ENCODE measurements at places on chromosomes 16 and 17.

DNA sequence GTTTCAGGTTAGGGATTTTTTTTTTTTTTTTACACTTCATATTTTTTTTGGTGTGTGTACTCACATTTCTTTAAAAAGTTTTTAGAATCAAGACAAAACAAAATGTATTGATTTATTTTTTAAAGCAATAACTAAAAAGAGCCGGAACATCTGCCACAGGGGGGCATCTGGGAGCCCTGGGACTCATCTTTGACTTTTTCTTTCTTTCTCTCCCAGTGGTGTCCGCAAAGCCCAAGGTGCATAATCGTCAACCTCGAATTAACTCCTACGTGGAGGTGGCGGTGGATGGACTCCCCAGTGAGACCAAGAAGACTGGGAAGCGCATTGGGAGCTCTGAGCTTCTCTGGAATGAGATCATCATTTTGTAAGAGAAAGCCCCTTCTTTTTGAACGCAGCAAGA, 36.3 kb downstream of the WWP2 start:
- DNase-seq = no peak

- DNase-seq = no peak
Observed at GRCh38 chr16:6694636-6695035, 638.0 kb upstream of the RBFOX1 start.

GRCh38 chr17:78598013-78598471, 20.8 kb upstream of the DNAH17 start:
- DNase-seq = no peak

GRCh38 chr17:73720187-73720834, 76.1 kb upstream of the SDK2 start:
- DNase-seq = no peak

GRCh38 chr17:75267153-75267410, 3.9 kb downstream of the MIF4GD start:
- DNase-seq = no peak

DNA sequence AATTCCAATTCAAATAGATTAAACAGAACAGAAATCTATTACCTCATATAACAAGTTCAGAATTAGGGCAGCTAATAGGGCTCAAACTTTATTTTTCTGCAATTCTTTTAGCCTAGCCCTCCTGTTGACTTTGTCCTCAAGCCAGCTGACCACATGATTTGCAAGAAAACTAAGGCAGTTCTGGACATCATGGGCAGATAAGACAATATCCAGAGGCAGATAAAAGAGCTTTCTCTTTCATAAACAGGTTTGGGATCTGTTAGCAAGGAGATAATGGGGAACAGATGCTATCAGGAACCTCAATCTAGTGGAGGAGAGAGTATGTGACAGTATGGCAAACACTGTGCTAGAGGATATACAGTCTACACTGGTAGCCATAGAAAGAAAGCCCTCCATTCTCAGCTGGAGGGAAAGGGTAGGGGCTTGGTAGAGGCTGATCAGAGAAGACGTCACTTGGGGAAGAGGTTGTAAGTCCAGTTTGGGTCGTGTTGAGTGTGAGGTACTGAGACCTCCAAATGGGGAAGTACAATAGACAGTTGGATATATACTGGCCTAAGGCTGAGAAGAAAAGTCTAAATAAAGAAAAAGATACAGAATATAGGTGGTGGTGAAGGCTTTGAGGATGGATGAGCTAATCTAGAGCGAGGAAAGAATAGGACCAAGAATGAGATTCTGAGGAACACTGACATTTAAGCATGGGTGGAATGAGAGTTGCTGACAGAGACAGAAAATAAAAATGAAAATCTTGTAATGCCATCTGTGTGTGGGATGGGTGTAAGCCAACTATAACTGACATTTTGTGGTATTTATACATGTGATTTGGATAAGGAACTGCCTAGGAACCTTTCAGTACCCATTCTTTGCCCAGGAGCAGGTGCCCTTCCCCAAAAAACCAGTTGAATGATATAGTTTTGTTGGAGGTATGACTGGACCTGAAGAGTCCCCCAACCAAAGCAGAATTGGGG, 67.4 kb downstream of the CYB561 start:
- DNase-seq = no peak

DNA sequence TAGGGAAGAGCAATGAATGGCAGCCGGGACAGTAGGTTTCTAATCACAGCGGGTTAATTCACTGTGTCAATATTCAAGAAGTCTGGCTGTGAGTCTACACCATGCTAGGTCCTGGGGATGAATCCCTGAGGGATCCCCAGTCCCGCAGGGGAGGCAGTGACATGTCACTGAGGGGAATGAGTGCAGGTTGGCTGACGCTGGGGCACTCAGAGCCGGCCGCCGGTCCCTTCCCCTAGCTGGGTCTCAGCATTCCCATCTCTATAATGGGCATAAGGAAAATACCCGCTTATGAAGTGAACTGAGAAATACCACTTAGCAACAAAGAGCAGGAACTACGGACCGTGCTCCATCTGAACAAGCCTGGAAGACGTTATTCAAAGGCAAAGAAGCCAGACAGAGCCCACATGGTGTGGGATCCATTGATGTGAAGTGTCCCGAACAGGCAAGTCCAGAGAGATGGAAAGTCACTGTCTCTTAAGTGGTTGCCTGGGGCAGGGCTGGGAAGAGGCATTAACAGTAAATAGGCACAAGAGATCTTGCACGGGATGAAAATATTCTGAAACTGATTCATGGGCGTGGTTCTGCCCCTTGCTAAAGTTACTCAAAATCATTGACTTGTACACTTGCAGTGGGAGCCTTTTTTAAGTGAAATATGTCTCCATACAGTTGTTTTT, 31.9 kb downstream of the PPL start:
- DNase-seq = no peak

- no peak for DNase-seq
Observed at GRCh38 chr17:58741121-58741625, 14.5 kb upstream of the PPM1E start.

GRCh38 chr16:14307527-14308367, 236.6 kb downstream of the MRTFB start:
- DNase-seq = no peak

DNA sequence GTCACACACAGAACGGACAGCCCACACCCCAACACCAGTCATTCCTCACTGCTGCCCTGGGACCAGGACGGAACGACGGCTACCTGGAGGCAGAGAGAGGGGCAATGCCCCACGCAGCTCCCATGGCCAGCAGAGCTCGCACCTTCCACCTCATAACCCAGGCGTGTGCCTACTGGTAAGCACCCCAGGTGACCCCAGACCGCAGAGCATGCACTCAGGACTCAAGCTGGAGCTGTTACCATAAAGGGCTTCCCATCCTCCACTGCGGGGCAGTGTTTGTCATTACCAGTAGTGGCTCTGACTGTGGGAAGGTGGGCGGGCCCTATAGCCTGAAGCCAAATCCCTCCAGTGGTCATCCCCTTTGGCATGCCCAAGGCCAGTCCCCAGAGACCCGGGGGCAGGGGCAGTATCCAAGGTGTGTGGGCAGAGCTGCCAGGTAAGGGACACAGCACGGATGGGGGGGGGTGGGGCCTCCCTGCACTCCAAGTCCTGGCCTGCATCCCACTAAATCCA, 4.7 kb upstream of the BCAR1 start:
- DNase-seq = no peak

GRCh38 chr16:2437032-2437790, 8.0 kb downstream of the CCNF start:
- no peak for DNase-seq

DNA sequence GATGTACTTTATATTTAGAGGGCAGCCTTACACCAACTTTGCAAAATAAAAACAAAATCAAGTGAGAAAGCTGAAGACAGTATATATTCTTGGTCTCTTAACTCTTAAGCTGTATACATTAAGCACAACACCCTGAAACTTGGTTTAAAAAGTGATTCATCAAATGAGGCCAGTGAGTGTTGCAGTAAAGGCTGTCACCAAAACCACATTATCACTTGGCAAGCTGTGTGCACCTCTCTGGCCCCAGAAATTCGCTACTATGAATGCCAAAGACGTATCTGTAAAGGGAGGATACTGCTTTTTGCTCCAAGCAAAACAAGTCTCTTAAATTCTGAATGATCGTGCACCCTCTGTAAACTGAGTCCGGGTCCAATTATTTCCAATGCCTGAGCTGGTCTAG, 163.9 kb downstream of the ZFHX3 start:
- DNase-seq = no peak

GRCh38 chr16:81526935-81527334, 82.3 kb downstream of the CMIP start:
- no peak for DNase-seq

- DNase-seq = no peak
Observed at GRCh38 chr17:9138161-9138717, 116.9 kb downstream of the NTN1 start.

- DNase-seq = no peak
Observed at GRCh38 chr17:79617304-79617703, 6.5 kb upstream of the RBFOX3 start.

DNA sequence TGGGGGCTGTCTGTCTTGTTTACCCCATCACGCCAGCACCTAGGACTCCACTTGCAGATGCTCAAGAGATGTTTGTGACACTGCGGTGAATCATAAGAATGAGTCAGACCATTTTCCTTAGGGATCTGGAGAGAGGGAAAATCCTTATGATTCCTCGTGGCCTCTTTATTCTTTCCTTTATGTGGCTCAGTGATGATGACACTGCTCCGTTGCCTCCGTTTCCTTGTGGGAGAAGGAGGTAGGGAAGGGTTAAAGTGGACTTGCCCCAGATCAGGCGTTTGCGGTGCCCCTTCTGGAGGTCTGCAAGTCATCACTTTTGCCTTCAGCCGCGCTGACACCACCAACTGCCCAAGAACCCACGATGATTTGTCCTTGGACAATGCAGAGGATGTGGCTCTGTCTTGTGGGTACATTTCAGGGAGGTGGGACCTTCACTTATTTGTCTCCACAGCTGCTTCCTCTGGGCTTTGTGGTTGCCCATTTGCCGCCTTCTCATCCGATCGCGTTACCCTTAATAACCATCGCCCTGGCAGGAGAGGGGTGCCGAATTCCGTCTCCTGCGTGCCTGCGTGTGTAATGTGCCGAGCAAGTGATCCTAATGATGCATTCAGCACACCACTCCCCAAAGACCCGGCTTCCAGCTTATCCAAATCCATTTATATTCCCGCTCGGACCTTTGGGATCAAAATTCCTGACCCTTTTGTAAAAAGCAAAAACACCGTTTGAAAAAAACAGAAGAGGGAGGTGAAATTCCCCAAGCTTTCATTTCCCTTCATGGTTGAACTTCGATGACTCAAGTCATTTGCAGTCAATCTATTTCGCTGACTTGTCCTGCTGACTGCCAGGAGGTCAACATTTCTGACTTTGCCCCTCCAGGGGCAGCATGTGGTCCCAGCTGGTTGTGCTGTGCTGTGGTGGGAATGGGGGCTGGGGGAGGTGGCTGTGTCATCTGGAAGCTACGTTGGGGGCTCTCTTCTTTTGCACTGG, 87.2 kb upstream of the IRX3 start:
- no peak for DNase-seq

DNA sequence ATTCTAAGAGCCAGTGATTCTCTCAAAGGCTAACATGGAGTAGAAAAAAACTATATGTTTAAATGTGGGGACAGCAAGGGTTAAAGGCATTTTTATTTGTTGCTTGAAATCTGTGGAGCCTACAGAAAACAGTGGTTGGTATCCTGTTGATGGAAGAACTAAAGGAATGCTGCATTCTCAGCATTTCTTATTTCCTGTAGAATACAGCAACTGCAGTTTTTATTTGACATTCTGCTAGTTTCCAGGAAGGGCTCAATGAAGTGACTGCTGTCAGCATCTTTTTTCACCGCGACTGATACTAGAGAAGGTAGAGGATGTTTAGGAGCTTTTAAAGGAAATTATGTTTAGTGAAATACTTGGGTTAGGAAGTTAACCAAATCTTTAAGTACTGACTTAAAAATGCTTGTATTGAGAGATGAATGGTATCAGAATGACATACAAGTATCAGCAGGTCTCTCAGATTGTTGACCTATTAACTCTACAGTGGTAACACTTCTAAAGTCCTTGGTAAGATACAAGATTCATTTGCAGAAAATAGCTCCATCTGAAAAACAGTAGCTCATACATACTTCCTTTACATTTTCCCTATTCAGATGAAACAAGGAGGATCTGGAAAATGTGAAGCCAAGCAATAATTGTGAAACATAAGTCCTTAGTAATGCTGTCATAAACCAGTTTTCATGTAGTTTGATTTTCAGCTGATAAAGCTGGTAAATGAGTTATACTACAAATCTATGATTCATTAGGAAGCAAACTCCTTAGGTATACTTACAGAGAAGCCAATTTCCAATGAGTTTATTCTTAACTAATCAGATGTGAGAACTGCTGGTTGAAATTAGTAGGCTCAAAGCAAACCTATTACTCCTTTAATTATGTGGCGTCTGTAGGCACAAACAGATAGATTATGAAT, 15.2 kb downstream of the CLTC start:
- DNase-seq = no peak

GRCh38 chr17:52696362-52696761, 537.8 kb upstream of the CA10 start:
- no peak for DNase-seq

DNA sequence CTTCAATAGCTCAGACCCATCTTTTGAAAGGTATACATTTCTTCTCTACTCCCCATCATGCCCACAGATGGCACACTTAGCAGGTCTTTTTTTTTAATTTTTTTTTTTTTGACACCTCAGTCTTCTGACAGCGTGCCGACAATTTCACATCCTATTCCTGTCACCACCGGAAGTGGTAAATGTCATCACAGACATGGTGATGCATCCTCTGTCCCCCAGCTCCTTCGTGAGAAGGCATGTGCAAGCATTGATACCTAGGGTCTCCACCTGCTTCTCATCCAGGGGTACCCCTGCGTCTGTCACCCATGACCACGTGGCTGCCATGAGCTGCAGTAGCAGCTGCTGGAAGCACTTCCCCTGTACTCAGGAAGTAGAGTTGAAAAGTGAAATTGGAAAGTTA, 35.6 kb downstream of the ELAC2 start:
- no peak for DNase-seq

- DNase-seq = no peak
Observed at GRCh38 chr17:49235896-49236295, 5.3 kb upstream of the PHOSPHO1 start.

- no peak for DNase-seq
Observed at GRCh38 chr17:56064506-56064905, 88.8 kb upstream of the ANKFN1 start.

DNA sequence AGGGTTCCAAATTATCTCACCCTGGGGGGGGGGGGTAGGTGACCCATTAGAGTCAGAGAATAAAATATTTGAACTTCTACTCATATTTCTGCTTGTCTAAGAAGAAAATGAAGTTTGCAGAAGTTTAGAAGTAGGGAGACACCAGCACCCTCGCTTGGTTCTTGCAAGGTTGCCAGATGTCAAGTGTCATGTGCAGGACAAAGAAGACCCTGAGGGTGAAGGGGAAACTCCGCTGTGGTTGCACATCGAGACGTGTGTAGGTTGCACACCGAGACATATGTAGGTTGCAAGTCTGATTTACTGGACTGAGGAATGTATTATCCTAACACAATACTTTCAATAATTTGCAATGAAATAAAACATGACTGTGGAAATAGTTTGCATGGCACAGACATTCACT, 42.4 kb upstream of the IRF8 start:
- DNase-seq = no peak

DNA sequence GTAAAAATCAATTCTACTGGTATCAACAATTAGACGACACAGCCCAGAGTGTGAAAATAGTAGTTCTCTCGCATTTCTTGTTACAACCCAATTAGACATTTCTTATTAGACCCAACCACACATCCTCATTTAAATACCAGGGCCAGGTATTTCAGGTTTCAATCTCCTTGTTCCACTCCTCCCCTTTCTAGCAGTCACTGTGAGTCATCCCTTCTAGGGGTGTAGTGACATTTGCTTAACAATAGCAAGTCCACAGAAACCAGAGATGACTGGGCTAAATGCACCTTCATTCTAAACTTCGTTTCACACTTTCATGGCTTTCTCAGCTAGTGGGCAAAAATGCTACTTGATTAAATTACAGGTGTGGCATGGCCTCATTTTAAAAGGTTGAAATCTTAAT, 116.9 kb upstream of the CACNG3 start:
- no peak for DNase-seq
